ENCODE measurements at places on chromosomes 6 and 20. TPM values are rescaled to one million over a fixed set of nuclear protein-coding genes. Genes with fewer than 3 reads are reported as not detected.
A peak's percentile ranks its signal among the peaks of the same experiment; 100 is the strongest.

ABHD16B gene
- not detected for total RNA-seq

LCA5 gene
- total RNA-seq: 0.92 TPM

CD83 gene
- total RNA-seq: 0.72 TPM

TMEM217 gene
- not detected for total RNA-seq

SOBP gene
- 32.5 TPM for total RNA-seq

MEI4 gene
- not detected for total RNA-seq

KCNB1 gene
- 11.1 TPM for total RNA-seq

REM1 gene
- total RNA-seq: 7.5 TPM

OOEP gene
- total RNA-seq: not detected

CD93 gene
- 22.2 TPM for total RNA-seq

SNX21 gene
- total RNA-seq: 114 TPM

BMP2 gene
- total RNA-seq: 3.0 TPM

SPDEF gene
- total RNA-seq: not detected

ATXN1 gene
- 34.6 TPM for total RNA-seq

NKAPL gene
- total RNA-seq: 8.3 TPM

FAXC gene
- 0.80 TPM for total RNA-seq

DNA sequence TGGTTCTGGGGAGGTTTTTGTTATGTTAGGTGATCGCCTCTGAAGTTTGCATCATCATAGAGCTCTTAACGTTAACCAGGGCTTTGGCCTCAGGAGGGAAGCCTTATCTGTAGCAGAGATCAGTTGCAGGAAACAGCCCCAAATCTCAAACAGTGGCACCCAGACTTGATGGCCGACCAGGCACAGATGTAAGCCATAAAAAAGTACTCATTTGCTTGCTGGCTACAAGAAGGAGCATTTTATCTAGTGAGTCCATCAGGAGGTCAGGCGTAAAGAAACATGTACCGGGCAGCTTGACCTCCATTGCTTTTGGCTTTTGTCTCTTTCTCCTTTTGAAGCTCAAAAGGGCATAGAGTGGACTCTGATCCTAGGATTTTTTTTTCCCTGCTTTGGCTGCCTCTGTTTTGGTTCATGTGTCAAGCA, 122.3 kb downstream of the CCDC170 start:
- no peak overlapping the region for H3K4me3 ChIP-seq
- H3K4me1 ChIP-seq: no peaks in the 10 kb centered on the region
- no peak for DNase-seq
- no peaks in the 10 kb centered on the region for H3K27me3 ChIP-seq
- H3K27ac ChIP-seq: no peak overlapping the region

DNA sequence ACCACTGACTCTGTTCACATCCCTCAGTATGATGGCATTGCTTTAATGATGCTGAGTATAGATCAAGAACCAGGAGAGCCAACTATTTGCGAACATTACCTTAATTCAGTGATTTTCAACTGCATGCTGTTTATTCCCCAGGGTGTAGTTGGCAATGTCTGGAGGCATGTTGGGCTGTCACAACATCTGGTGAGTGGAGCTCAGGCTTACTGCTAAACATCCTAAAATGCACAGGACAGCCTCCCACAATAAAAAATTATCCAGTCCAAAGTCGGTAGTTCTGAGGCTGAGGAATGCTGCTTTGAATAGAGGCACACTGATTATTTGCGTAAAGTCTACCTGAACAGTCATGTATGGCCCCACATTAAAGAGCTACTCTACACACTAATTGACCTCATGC, 94.8 kb upstream of the OPRM1 start:
- no peaks in the 10 kb centered on the region for H3K4me1 ChIP-seq
- H3K27ac ChIP-seq: no peak overlapping the region
- no peak for DNase-seq
- H3K27me3 ChIP-seq: no peaks in the 10 kb centered on the region

- H3K27ac ChIP-seq: no peak overlapping the region
- peaks cover 2% of the 10 kb centered on the region for H3K36me3 ChIP-seq
- H3K27me3 ChIP-seq: no peaks in the 10 kb centered on the region
- no peak overlapping the region for H3K4me3 ChIP-seq
- H3K4me1 ChIP-seq: peaks cover 17% of the 10 kb centered on the region
- DNase-seq: no peak
Measured at GRCh38 chr20:35363190-35363589, 48.6 kb downstream of the UQCC1 start.

- peaks cover 52% of the 10 kb centered on the region for H3K4me1 ChIP-seq
- DNase-seq: no peak
- H3K4me3 ChIP-seq: no peak overlapping the region
- H3K27me3 ChIP-seq: no peaks in the 10 kb centered on the region
- H3K27ac ChIP-seq: peak overlapping the region; percentile 87
- no peaks in the 10 kb centered on the region for H3K36me3 ChIP-seq
Measured at GRCh38 chr6:13526357-13526726, 38.9 kb upstream of the GFOD1 start.

- H3K27me3 ChIP-seq: no peaks in the 10 kb centered on the region
- no peak for DNase-seq
- no peak overlapping the region for H3K27ac ChIP-seq
- H3K4me3 ChIP-seq: no peak overlapping the region
Measured at GRCh38 chr20:15836634-15837033, 736.6 kb downstream of the KIF16B start.

- H3K36me3 ChIP-seq: no peaks in the 10 kb centered on the region
- H3K27ac ChIP-seq: peak overlapping the region; percentile 93
- no peaks in the 10 kb centered on the region for H3K27me3 ChIP-seq
Measured at GRCh38 chr6:132511210-132511830, 1.6 kb downstream of the STX7 start.

DNA sequence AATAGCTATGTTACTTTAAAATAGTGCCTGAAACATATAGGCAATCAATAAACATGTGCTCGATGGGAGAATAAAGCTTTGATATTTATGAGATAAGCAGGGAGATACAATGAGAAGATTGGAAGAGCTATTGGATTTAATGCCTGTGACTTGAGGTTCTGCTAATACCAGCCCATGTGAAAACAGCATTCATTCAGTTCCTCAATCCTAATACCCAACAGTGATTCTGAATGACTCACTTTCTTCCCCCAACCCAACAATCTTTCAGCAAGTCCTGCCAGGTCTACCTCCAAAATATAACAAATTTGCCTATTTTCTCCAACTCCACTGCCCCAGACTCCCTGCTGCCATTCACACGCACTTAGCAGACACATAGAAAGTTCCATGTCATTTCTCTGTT, 26.6 kb upstream of the KLHL31 start:
- peaks cover 29% of the 10 kb centered on the region for H3K4me1 ChIP-seq
- H3K27ac ChIP-seq: peak overlapping the region; percentile 66
- no peak overlapping the region for H3K4me3 ChIP-seq
- H3K36me3 ChIP-seq: no peaks in the 10 kb centered on the region
- DNase-seq: no peak

- no peak for DNase-seq
- no peaks in the 10 kb centered on the region for H3K27me3 ChIP-seq
- no peaks in the 10 kb centered on the region for H3K4me1 ChIP-seq
- H3K27ac ChIP-seq: no peak overlapping the region
- H3K36me3 ChIP-seq: no peaks in the 10 kb centered on the region
Measured at GRCh38 chr20:43389211-43389610, 68.5 kb upstream of the SRSF6 start.

GRCh38 chr6:49468042-49468441, 4.9 kb downstream of the CENPQ start:
- no peak for DNase-seq
- H3K4me1 ChIP-seq: no peaks in the 10 kb centered on the region
- no peaks in the 10 kb centered on the region for H3K27me3 ChIP-seq
- no peak overlapping the region for H3K27ac ChIP-seq
- no peaks in the 10 kb centered on the region for H3K36me3 ChIP-seq

- H3K36me3 ChIP-seq: no peaks in the 10 kb centered on the region
- H3K27me3 ChIP-seq: no peaks in the 10 kb centered on the region
- no peak overlapping the region for H3K27ac ChIP-seq
- no peak overlapping the region for H3K4me3 ChIP-seq
- DNase-seq: no peak
- H3K4me1 ChIP-seq: no peaks in the 10 kb centered on the region
Measured at GRCh38 chr20:40197691-40198090, 491.3 kb downstream of the MAFB start.

GRCh38 chr6:109344226-109344625, 38.0 kb downstream of the CD164 start:
- no peak for DNase-seq
- H3K4me3 ChIP-seq: no peak overlapping the region
- H3K4me1 ChIP-seq: peaks cover 8% of the 10 kb centered on the region
- H3K36me3 ChIP-seq: no peaks in the 10 kb centered on the region

- no peak overlapping the region for H3K4me3 ChIP-seq
- H3K4me1 ChIP-seq: no peaks in the 10 kb centered on the region
- no peaks in the 10 kb centered on the region for H3K27me3 ChIP-seq
- no peaks in the 10 kb centered on the region for H3K36me3 ChIP-seq
- H3K27ac ChIP-seq: no peak overlapping the region
- DNase-seq: no peak
Measured at GRCh38 chr20:53517146-53517545, 76.5 kb downstream of the ZNF217 start.

DNA sequence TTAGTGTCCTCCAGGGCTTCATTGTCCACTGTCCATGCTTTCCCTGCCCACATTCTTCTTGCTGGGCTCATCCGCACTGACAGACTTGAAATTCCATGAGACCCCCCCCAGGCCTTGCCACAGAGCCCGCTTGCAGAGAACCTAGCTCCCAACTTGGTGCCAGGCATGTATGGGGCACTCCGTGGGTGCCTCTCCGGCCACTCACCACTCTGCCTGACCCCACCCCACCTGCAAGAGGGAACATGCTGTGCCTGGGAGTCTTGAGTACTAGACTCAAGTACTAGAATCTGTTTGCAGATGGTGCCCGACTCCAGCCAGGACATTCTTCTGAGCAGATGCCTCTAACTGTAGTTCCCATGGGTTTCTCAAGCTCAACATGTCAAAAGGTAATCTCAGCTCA, 47.9 kb downstream of the TRERF1 start:
- no peak overlapping the region for H3K4me3 ChIP-seq
- peak; percentile 31 for DNase-seq
- no peaks in the 10 kb centered on the region for H3K36me3 ChIP-seq
- H3K27me3 ChIP-seq: no peaks in the 10 kb centered on the region

DNA sequence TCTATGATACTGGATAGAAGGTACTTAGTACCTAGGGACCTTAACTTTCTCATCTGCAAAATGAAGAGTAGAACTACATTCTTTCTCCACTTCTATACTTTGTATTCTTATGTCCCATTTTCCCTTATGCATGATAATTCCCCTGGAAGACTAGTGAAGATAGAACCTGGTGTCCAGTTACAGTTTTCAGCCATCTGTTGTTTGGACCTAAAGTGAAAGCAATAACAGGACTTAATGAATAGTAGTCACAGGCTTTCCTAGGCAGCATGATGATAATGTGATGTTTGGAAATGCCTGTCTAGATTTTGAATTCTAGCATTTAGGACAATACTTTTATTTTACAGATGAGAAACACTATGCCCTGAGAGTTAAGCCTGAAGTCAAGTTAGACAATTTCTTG, 153.8 kb downstream of the RIMS1 start:
- H3K27ac ChIP-seq: no peak overlapping the region
- H3K4me3 ChIP-seq: no peak overlapping the region
- no peak for DNase-seq

DNA sequence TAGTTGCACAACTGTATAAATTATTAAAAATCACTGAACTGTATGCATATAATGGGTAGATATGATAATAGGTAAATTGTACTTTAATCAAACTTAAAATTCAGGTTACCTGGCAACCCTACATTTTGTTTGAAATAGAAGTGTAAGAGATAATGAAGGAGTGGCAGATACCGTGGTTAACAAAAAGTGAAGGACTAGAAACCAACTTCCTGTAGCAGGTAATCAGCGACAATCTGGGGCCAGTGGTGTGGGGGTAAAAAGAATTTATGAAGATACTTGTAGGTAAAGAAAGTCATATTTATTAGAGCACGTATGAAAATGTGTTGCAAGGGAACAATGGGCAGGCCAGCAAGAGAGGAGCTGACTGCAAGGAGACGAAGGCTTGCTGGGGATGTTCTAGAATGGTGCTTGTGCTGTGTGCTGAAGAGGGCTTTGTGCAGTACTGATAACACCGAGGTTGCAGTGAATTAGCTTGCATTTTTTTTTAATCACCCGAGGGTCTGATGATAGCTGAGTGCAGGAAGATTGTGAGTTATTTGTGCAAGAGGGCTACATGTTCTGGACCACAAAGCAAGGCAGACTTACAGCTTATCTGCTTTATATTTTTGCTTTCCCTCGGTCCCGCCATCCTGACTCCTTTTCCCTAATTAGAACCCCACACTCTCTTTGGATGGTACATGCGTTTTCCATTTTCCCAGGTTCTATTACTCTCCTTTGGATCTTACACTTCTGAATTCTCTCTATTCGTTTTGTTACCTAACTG, 4.6 kb upstream of the ENPP1 start:
- H3K4me1 ChIP-seq: no peaks in the 10 kb centered on the region
- H3K36me3 ChIP-seq: no peaks in the 10 kb centered on the region
- H3K27ac ChIP-seq: no peak overlapping the region
- DNase-seq: no peak
- H3K4me3 ChIP-seq: no peak overlapping the region
- H3K27me3 ChIP-seq: no peaks in the 10 kb centered on the region

- DNase-seq: peak; percentile 54
- H3K4me3 ChIP-seq: peak within 1 kb of the TSS; percentile 37
- no peaks in the 10 kb centered on the region for H3K36me3 ChIP-seq
- no peaks in the 10 kb centered on the region for H3K27me3 ChIP-seq
- peaks cover 4% of the 10 kb centered on the region for H3K4me1 ChIP-seq
Measured at GRCh38 chr6:40587240-40588069, at the start of gene LRFN2. LRFN2 (minus strand) TSS chr6:40587364.

GRCh38 chr6:42726485-42727086, 4.2 kb upstream of the PRPH2 start:
- DNase-seq: peak; percentile 79
- no peaks in the 10 kb centered on the region for H3K36me3 ChIP-seq
- H3K4me1 ChIP-seq: peaks cover 13% of the 10 kb centered on the region
- no peaks in the 10 kb centered on the region for H3K27me3 ChIP-seq

GRCh38 chr20:60214901-60215815, 256.9 kb downstream of the CDH26 start:
- H3K27me3 ChIP-seq: no peaks in the 10 kb centered on the region
- no peak overlapping the region for H3K27ac ChIP-seq
- H3K4me3 ChIP-seq: no peak overlapping the region

DNA sequence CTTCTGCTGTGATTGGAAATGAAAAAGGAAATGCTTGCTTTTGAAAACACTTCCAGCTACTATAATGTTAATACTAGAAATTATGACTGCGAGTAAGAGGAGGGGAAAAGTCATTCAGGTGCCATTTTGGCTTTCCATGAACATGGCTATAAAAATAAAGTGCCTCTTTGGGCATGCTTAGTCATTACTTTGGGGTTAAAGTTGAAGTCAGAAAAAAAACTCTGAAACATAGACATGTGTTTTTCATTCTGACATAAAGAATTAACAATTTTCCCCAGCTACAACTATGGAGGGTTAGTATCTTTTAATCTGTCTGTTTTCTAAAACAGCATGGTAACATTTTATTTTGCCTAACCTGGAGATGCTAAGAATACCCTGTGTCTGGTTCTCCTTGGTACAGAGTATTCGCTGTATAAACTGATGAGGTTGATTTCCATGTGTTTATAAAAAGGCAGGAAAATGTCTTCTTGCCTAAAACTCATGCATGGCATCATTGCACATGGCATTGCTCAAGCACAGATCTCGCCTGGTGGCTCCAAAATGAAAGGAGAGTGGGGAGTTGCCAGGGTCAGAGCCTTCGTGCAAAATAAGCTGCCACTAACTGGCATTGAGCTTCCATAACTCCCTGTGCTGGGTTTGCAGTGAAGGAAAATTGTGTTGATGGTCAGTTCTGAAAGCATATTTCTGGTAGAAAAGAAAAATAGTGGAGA, 188.9 kb downstream of the KCNQ5 start:
- H3K27ac ChIP-seq: peak overlapping the region; percentile 56
- H3K4me3 ChIP-seq: no peak overlapping the region
- DNase-seq: no peak
- H3K27me3 ChIP-seq: no peaks in the 10 kb centered on the region
- peaks cover 35% of the 10 kb centered on the region for H3K4me1 ChIP-seq

Measured in gastrocnemius medialis (tissue), 4 donors.